Activated T-helper 2 cell treated with anti-CD3 and anti-CD28 coated beads, Interferon-gamma antibody, Interleukin-2, Interleukin-4, amounts not matched to agents 10 μg/mL and 5 μg/mL and 100 μg/mL, durations not matched to agents 14 hours and 24 hours and 36 hours (primary cell): ENCODE measurements at places on chromosomes 5 and 9.

GRCh38 chr9:88280816-88281382 lies 107.3 kb upstream of the SPIN1 start:
- peaks cover 16% of the 10 kb centered on the region for H3K27me3 ChIP-seq
- H3K4me1 ChIP-seq, result peaks cover 30% of the 10 kb centered on the region

GRCh38 chr5:68229416-68229815 lies 13.9 kb downstream of the PIK3R1 start:
- H3K4me3 ChIP-seq, result no peak overlapping the region
- H3K36me3 ChIP-seq, result peaks cover 54% of the 10 kb centered on the region
- H3K27me3 ChIP-seq, result no peaks in the 10 kb centered on the region

DNA sequence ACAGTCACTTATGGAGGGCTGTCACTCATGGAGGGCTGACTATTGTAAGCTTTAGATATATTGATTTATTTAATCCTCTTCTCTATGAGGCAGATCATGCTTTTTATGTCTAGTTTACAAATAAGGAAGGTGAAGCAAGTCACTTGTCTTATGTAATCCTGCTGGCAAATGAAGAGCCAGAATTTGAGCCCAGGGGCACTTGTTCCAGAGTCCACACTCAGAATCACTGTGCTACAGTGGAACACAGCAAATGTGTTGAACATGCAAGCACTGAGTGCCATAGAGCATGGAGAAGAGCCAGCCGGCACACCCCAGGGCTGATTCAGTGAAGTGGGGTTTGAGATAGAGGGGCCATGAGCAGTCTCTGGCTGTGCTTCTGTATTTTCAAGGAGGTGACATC lies 326.6 kb downstream of the MARCHF11 start:
- H3K36me3 ChIP-seq, result no peaks in the 10 kb centered on the region
- H3K4me1 ChIP-seq, result no peaks in the 10 kb centered on the region
- H3K27ac ChIP-seq, result no peak overlapping the region
- DNase-seq, result no peak

- DNase-seq, result no peak
- no peak overlapping the region for H3K27ac ChIP-seq
- H3K27me3 ChIP-seq, result no peaks in the 10 kb centered on the region
These were observed 2.6 kb downstream of the PKD2L2 start for GRCh38 chr5:137891849-137892248.

- no peak for DNase-seq
- no peak overlapping the region for H3K4me3 ChIP-seq
- no peaks in the 10 kb centered on the region for H3K4me1 ChIP-seq
- H3K27me3 ChIP-seq, result no peaks in the 10 kb centered on the region
- no peak overlapping the region for H3K27ac ChIP-seq
- H3K36me3 ChIP-seq, result no peaks in the 10 kb centered on the region
These were observed 214.5 kb downstream of the SEMA5A start for GRCh38 chr5:9331372-9331771.

DNA sequence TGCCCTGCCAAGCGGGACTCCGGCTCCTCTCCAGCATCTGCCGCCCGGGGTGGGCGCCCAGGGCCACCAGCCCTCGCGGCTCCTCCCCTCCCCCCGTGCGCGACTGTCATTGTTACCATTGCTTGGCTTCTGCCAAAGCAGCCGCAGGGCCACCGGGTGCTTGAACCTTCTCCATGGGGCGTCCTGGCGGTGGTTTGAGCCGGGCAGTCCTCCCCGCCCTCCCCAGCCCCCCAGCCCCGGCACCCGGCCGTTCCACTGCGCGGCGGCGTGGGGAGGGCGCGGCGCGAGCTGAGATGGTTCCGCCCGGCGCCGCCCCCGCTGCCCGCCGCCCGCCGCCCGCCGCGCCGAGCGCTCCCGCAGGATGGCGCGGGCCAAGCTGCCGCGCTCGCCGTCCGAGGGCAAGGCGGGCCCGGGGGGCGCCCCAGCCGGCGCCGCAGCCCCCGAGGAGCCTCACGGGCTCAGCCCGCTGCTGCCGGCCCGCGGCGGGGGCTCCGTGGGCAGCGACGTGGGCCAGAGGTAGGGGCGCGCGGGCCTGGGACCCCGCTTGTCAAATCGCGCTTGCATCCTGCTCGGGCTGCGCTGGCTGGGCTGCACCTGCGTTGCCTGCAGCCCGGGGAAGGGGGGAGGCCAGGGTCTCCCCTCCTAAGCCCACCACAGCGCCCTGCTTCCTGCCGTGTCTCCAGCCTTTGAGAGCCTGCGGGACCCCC lies 34.4 kb downstream of the KCNT1 start:
- DNase-seq, result no peak
- no peaks in the 10 kb centered on the region for H3K4me1 ChIP-seq
- H3K27me3 ChIP-seq, result no peaks in the 10 kb centered on the region
- H3K36me3 ChIP-seq, result no peaks in the 10 kb centered on the region
- H3K4me3 ChIP-seq, result no peak overlapping the region

GRCh38 chr9:87562530-87563170 lies 65.0 kb downstream of the DAPK1 start:
- H3K27ac ChIP-seq, result no peak overlapping the region
- H3K4me3 ChIP-seq, result no peak overlapping the region
- no peaks in the 10 kb centered on the region for H3K27me3 ChIP-seq
- H3K36me3 ChIP-seq, result no peaks in the 10 kb centered on the region
- H3K4me1 ChIP-seq, result peaks cover 3% of the 10 kb centered on the region
- no peak for DNase-seq

DNA sequence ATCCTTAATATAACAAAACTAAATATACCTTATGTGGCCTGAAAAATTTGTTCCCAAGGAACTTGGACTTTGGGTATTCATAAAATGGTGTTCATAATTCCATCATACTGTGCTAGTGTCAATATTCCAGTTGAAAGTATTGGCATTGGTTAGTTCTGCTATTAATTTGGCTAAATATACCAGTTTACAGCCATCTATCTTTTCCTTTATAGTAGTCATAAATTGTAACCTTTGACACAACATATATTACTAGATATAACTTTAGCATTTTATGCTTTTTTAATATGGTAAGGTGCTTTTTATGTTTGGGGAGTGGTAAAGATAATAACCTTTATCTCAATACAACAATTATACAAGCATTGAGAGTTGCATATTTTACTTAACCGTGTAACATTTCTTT lies 23.7 kb downstream of the SPATA31D1 start:
- no peak overlapping the region for H3K27ac ChIP-seq
- no peak overlapping the region for H3K4me3 ChIP-seq
- no peak for DNase-seq
- no peaks in the 10 kb centered on the region for H3K4me1 ChIP-seq
- no peaks in the 10 kb centered on the region for H3K27me3 ChIP-seq
- H3K36me3 ChIP-seq, result no peaks in the 10 kb centered on the region

DNA sequence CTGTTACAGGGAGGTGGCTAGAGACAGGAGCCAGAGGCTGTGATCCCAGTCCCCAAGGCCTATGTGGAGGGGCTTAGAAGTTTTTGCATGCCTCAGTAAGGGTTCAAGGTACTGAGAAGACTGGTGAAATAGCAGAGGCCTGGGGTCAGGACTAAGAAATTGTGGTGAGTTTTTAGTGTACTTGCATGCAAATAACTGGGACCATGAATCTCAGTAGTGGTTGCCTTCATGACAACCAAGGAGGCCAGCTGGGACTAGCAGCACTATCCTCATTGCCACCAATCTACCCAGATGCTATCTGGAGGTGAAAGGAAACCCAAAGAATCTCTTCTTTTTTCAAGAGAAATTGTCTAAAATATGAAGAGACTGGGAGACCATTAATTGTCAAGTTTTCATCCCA lies 395.1 kb downstream of the CETN3 start:
- no peaks in the 10 kb centered on the region for H3K36me3 ChIP-seq
- H3K4me1 ChIP-seq, result no peaks in the 10 kb centered on the region
- DNase-seq, result no peak
- no peaks in the 10 kb centered on the region for H3K27me3 ChIP-seq
- no peak overlapping the region for H3K4me3 ChIP-seq

DNA sequence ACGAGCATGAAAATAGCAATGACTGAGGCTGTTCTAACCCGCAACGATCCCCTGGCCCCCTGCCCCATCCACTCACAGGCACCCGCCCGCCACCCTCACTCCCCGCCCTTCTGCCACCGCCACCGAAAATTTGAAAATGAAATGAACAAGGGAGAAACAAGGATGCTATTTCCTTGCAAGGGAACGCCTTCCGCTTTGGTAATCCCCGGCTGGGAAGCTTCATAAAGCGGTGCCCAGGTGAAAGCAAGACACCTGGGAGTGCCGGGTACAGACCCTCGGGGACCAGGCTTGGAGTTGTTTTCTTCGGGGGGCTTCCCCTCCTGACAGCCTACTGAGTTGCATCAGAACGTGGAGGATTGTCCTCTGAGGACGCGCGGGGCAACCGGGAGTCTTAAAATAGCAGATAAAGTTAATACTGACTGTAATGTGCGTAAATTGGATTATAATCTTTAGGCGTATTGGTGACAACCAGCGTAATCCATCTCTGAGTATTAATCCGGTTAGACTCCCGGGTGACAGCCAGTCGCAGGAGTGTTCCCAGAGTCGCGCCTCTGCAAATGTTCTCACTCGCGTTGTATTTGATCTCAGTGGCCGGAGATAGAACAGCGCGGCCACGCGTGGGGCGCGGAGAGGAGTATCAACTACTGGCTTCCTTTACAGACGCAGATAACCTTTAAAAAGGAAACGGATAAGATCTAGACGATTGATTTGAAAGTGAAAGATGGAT lies 885 bp upstream of the MLLT3 start:
- H3K27me3 ChIP-seq, result no peaks in the 10 kb centered on the region
- peaks cover 22% of the 10 kb centered on the region for H3K36me3 ChIP-seq
- H3K4me1 ChIP-seq, result peaks cover 43% of the 10 kb centered on the region
- DNase-seq, result peak; percentile 65
- peak overlapping the region; percentile 92 for H3K27ac ChIP-seq
- H3K4me3 ChIP-seq, result peak overlapping the region; percentile 92

DNA sequence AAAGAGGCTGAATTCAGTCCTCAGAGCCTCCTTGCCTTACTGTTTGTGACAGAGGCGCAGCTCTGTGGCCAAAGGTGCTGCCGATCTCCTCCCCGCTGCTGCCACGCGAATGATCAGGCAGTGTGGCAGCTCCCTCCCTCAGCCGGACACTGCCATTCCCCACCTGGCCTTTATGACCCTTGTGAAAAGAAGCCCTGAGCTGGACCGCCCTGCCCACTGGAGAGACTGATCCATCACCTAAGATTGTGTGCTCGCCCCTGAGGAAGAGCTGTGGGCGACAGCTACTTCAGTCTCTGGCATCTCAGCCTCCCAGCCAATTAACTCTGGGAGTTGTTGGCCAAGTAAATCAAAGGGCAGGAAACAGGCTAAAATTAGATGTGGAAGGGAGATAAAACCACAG lies 90.9 kb downstream of the CARTPT start:
- H3K27me3 ChIP-seq, result peaks cover 5% of the 10 kb centered on the region
- H3K4me1 ChIP-seq, result no peaks in the 10 kb centered on the region
- no peak for DNase-seq
